Neural crest cell (in vitro differentiated cells): ENCODE measurements at places on chromosomes 12 and 14.
A peak's percentile ranks its signal among the peaks of the same experiment; 100 is the strongest.

DNA sequence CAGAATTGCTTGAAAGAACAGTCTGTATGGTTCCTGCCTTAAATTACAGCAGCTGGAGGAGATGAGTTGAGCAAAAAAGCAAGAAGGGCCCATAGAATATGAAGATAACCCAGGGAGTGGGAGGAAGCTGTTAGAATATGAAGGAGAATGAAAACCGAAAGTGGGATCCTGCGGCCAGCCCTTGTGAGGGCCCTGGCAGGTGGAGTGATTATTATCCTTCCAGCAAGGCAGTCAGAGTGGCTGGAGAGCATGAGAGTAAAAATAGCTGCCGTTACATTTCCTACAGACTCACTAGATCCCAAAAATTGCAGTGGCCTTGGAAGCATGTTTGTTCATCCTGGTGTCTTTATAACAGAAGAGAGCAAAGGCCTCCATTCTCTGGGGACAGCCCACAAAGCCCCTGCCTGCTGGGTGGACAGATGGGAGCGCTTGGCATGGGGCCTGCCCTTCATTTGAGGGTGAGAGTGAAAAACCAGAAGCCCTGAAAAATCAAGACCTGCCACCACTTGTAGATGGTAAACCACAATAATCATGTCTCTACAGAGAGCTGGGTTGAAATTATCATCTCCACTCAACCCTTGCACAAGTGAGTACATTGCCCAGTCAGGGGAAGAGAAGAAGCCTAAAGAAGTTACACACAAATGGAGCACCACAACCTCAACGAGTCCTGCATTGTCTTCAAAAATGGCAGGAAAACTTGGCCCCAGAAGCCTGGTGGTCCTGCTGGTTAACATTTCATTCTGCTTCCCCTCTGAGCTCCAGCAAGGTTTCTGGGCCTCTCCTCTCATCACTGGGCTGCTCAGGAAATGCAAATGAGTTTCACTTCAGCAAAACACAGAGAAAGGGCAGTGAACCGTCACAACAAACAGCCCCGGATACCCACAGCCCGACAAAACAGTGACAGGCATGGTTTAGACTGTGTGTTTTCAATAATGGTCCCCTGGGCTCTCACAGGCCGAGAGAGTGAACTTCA, 20.5 kb downstream of the ZDHHC22 start:
- DNase-seq, result no peak

DNA sequence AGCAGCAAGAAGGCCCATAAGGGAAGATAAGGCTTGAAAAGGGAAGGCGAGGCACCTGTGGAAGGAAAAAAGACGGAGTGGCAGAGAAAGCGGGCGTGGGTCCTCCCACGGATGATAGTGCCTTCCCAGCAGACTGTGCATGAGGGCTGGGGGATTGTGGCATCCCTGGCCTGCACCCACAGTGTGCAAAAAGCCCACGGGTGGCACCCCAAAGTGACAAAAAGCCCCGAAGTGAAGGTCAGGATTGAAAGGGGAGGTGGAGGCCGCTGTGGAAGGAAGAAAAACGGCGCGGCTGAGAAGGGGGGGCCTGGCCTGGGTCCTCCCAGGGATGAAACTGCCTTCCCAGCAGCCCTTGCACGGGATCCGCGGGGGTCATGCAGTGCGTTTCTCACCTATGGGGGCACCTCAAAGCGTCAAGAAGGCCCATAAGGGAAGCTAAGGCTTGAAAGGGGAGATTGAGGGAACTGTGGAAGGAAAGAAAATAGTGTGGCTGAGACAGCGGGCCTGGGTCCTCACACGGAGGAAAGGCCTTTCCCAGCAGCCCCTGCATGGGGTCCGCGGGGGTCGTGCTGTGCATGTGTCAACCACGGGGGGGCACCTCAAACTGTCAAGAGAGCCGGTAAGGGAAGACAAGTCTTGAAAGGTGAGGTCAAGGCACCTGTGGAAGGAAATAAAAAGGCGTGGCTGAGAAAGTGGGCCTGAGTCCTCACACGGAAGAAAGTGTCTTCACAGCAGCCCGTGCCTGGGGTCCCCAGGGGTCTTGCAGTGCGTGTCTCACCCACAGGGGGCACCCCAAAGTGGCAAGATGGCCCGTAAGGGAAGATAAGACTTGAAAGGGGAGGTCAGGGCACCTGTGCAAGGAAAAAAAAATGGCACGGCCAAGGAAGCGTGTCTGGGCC, 274.1 kb downstream of the ALG10 start:
- DNase-seq, result no peak

- no peak for DNase-seq
These were observed 217.9 kb upstream of the PWP1 start for GRCh38 chr12:107467716-107468115.

DNA sequence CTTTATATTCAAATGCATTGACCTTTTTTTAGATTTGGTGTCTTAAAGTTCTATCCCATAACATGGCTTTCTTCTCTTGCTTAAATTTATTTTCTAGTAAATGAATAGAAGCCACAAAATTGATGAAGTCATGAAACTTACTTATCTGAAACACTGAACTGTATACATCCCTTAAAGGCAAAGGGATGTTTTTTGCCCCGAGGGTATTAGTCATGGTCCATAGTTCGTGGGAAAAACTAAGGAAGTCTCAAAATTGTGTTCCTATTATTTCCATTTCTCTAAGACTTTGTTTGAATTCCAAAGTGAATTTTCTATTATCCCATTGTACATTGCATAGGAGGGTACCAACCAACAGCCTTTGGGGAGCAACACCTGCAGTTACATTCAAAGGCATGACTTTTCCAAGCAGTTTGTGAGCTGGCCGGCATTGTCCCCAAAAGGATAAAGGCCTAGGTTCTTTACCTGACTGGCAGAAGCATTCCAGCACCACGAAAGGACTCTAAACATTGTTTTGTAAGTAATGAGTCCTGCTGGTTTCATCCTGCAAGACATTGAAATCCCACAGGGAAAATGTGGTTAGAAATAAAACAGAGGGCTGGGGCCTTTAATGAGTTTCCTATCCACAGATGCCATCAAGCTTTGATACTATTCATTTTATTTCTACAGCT, 473.5 kb downstream of the PRKD1 start:
- DNase-seq, result no peak

DNA sequence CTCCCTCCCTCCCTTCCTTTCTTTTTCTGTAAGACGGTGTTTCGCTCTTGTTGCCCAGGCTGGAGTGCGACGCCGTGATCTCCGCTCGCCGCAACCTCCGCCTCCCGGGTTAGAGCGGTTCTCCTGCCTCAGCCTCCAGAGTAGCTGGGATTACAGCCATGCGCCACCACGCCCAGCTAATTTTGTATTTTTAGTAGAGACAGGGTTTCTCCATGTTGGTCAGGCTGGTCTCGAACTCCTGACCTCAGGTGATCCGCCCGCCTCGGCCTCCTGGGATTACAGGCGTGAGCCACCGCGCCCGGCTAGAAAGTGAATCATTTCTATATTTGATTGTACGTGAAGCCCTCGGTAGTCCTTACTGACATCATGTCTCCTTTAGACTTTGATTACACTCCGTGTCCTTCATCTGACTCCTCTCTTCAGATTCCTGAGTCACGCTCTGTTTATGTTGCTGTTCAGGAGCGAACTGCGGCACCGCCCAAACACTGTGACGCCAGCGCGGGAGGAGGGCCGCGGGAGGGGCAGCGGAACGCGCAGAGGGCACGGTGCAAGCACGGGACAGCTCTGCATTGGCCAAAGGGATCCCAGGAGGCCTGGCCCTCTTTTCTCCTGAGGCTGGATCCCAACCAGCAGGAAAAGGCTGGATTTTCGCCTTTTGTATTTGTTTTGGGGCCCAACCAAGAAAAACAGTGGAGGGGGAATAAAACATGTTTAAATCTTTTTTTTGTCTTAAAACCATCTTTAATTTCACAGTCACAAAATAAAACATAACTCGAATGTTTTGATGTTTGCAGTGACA, 538 bp upstream of the GABARAPL1 start:
- peak; percentile 68 for DNase-seq

GRCh38 chr14:31582286-31582691, 21.1 kb downstream of the NUBPL start:
- DNase-seq, result no peak

- no peak for DNase-seq
These were observed 66.5 kb downstream of the DAD1 start for GRCh38 chr14:22522466-22522957.

DNA sequence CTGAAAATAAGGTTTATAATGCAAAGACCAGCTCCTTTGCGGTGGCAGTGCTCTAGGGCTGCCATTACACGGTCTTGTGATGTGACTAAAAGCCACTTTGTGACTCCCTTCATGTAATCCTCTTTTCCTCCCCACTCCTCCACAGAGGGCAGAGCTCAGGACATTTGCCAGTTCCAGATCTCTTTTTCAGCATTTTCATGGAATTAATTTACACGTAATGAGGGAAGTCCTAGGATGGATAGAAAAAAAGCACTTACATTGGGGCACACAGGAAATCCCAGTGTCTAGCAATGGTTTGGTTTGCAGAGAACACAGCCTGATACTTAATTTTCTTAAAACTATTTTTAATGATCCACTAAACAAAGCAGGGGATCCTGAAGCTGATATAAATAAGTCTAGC, 17.5 kb upstream of the ATF1 start:
- DNase-seq, result no peak

DNA sequence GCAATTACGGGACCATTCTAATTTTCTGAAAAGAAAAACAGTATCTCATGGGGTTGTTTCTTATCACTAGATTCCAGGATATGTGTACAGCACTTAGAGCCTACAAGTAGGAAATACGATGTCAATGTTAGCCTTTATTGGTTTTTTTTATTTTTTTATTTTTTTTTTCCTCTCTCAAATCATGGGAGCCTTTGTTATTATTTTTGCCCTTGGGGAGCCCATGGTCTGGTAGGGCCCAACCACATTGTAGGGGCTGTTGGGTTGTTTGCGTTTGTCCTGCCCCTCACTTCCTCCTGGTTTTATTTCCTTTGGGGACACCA, 5.9 kb downstream of the MORN3 start:
- no peak for DNase-seq

DNA sequence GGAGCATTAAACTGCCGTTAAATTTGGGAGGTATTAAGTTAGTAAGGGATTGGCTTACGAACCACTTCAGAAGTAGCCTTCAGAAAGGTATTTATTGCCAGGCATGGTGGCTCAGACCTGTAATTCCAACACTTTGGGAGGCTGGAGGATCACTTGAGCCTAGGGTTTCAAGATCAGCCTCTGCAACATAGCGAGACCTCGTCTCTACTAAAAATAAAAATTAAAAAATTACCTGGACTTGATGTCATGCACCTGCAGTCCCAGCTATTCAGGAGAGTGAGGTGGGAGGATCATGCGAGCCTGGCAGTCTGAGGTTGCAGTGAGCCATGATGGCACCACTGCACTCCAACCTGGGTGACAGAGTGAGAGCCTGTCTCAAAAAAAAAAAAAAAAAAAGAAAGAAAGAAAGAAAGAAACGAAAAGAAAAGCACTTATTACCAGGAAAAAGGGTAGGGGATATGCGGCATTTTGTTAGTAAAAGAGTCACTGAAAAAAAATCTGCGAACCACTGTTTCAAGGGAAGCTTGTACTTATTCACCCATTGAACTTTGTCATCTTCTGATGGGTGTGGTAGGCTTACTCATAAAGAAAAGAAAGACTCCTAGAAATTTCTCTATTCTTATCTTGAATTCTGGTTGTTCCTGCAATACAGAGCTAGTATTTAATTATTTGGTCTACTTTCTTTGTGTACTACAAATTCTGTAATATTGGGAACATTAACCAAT, 33.6 kb upstream of the PLEKHA5 start:
- no peak for DNase-seq

- DNase-seq, result peak; percentile 44
These were observed 1.4 kb downstream of the HMGA2 start for GRCh38 chr12:65825507-65826352.

- DNase-seq, result no peak
These were observed 42.5 kb upstream of the BCAT1 start for GRCh38 chr12:24991209-24992049.

DNA sequence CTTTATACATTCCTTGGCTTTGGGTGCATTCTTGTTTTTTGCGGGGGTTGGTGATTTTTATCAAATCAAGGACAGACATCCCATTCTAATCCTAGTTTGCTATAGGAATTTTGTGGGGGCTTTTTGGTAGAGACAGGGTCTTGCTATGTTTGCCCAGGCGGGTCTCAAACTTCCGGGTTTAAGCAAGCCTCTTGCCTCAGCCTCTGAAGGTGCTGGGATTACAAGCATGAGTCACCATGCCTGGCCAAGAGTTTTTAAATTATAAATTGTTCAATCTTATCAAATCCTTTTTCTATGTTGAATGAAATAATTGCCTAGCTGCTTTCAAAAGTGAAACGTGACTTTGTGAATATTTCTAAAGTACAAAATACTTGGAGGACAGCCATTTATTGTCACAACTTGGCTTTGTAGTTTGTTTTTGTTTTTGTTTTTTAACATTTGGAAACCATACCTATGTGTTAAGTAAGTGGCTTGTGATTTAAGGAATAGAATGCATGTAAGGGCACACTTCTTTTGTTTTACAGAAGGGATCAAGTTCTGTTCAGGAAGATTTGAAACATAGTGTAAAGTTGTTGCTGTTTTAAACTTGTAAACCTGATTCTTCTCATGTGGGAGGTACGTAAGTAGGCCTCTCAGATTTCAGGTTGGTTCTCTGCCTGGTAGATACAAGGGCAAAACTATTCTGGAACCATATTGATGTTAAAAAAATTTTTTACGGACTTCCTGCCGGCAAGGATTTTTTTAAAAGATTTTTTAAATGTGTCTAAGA, 13.4 kb downstream of the MARK3 start:
- no peak for DNase-seq

DNA sequence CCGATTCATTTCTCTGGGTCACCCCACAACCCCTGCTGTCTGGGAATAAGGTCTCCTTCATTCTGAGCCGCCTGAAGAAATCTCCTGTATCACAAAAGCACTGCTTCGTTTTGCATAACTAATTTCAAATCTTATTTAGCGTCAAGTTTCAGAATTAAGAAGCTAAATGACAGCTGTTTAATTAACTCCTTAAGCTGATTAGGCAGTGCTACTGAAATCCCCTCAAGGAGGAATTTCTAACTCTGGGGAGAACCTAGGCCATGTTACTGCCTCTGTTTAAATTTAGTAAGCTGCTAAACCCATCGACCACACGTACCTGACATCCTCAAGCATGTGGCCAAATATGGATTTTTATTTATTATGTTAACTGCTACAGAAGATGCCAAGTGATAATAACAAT, 373.6 kb downstream of the GLT1D1 start:
- DNase-seq, result no peak

- no peak for DNase-seq
These were observed 27.8 kb upstream of the GPR132 start for GRCh38 chr14:105093038-105093430.
